ENCODE measurements at places on chromosomes 16 and 17.

DNA sequence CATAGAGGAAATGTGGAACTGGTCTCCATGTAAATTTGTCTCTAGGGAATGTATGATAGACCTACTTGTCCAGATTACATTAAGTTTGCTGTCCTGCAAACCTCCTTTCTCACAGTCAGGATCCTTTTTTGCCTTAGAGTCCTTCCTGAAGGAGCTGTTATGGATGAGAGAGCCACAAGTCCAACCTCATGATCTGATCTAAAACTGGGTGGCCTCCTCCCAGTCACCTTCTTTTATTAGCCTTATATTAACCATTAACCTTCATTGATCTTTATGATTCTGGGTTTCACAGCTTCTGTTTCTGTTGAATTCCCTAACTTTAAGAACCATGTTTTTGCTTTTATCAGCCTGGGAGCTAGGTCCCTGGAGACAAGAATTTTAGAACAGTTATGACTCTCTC is 64.1 kb downstream of the NEUROD2 start:
- DNase-seq, result no peak

- DNase-seq, result no peak
These were observed 15.6 kb downstream of the PLEKHG4 start for GRCh38 chr16:67294938-67295361.

DNA sequence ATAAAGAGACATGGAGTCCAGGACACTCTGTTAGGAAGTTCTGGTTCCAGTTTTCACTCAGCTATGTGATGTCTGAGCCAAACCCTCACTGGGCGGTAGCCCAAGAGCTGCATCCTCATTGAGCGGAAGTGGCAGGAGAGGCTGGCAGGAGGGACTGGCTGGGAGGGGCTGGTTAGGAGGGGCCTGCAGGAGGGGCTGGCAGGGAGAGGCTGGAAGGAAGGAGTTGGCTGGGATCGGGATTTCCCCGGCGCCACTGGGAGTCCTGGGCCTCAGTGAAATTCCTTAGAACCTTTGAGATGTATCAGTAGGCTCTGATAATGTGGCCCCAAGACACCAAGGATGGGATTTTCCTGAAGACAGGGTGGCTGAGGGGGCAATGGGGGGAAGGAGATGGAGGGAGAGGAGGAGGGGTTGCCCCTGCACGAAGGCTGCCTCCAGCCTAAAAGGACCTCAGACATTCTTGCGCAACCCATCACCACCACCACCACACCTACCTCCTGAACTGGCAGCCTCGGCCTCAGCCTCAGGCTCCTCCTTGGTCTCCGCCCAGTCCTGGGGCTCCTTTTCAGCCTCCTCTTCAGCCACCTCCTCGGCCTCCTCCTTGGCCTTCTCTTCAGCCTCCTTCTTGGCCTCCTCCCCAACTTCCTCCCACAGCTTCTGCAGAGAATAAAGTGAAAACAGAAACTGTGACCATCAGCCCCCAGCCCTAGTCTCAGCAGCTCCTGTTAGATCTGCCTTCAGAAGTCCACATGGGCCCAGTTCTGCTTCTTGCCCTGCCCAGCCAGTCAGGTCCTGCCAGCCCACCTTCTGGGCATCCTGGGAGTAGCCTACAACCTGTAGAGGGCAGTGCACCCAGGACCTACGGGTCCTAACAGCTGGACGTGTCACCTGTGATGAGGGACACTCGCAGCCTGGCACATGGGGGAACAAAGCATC is 31.7 kb downstream of the CNGB1 start:
- DNase-seq, result no peak

DNA sequence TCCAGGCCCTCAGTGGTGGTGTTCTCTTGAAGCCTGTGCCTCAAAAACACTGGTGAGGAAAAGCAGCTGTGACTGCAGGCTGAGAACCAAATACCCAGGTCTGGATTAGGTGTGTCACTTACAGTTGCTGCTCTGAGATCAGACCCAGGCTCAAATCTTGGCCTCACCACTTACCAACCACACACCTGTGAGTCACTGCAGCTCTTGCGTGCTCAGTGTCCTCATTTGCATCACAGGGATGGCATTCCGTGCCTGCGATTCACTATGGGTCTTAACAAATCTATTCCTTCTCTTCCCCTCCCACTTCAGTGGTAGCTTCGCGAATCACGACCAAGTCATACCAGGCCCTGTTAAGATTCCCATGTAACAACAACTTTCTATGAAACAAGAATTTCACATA is 233.4 kb upstream of the HSBP1 start:
- DNase-seq, result no peak

DNA sequence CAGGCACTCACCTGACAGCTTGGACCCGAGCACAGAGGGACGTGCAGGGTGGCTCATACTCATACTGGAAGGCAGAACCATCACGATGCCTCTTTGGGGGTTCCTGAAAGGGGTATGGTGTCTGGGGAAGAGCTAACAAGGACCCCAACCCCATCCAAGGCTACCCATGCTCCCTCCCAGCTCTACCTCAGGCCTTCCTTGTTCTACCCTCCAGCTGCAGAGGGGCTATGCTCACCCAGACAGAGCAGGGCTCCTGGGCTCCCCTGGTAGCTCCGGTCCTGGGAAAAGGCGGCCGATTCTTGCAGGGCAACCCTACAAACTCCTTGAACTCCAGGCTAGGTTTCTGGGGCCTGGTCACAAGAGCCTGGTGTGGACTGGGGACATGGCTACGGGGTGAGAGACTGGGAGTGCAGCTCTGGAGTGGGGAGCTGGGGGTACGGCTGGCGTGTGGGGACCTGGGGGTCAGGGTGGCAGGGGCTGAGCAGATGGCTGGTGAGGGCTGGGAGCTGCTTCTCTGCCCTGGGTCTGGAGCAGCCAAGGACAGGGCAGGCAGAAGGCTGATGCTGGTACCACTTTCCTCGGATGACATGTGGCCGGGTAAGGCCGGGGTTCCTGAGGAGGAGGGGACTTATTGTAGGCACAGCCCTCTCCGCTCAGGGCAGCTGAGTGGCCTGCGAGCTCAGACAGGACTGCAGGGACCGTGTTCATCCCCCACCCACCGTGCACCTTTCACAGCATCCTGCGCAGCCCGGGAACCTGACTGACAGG is 2.1 kb downstream of the ACD start:
- DNase-seq, result no peak

DNA sequence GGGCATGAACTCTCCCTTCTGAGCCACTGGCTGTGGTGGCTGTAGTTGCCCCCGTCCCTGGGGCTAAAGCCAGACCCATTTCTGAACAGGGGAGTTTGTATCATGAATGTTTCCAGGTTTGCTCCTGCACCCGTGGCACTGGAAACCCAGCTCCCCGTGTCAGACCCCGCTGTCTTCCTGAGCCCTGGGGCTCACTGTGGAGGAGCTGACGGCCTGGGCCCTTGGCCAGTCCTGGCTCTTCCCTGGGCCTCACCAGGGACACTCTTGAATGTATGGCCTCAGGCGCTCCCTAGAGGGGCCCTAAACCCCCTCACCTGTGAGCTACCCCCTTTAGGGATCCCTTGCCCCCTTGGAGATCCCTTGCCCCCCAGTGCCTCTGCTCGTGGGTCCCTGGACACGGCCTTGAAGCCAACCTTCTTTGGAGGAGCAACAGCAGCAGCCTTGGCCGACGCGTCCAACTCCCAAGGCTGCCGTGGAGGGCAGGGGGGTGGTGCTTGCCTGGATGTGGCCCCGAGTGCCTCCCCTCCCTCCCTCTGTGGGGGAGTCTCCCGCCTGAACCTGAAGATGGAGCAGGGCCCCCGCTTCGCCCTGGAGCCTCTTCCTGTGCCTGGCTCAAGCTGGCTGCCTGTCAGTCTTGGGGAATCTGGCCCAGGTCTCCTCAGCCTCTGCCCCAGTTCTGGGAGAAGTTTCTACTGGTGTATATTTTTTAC is 15.9 kb downstream of the CASKIN2 start:
- no peak for DNase-seq

DNA sequence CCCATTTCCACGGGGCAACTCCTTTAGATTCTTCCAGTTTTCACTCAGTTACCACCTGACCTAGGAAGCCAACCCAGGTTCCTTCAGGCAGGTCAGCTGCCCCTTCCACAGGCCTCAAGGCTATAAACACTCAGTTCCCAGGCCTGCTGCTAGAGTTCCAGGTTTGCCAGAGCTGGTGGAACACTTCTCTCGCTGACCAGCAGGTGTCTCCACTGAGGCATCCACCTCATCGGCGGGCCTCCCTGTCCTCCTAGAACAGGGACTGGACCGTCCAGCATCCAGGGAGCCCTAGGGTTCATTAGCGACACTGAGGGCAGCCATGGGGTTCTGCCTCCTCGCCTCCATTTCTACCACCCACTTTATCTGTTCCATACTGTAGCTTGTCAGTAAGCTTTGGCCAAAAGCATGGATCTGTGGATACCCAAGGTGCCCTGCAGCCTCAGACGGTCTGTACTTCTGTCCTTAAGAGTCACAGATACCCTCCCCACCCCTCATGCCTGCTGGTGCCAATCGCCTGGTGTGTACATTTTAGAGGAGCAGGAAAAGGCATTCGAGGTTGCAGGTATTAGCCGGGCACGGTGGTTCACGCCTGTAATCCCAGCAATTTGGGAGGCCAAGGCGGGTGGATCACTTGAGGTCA is 29.0 kb downstream of the PIMREG start:
- peak; percentile 35 for DNase-seq

- no peak for DNase-seq
These were observed 156.2 kb downstream of the PPM1E start for GRCh38 chr17:58911741-58912343.

DNA sequence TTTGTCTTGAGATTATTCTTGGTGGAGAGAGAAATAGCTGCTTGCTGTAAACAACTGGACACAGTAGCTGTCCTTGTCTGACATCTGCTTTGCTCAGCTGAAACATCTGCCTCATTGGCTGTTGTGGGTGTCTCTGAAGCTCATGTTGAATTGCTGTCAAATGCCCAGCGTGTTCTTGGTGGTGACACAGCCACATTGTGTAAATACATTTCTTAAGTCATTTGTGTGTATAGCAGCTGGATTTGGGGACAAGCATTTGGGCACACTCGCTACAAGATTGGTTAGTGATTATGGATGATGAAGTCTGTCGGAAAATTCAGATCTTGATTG is 5.3 kb downstream of the FAM234A start:
- DNase-seq, result no peak

DNA sequence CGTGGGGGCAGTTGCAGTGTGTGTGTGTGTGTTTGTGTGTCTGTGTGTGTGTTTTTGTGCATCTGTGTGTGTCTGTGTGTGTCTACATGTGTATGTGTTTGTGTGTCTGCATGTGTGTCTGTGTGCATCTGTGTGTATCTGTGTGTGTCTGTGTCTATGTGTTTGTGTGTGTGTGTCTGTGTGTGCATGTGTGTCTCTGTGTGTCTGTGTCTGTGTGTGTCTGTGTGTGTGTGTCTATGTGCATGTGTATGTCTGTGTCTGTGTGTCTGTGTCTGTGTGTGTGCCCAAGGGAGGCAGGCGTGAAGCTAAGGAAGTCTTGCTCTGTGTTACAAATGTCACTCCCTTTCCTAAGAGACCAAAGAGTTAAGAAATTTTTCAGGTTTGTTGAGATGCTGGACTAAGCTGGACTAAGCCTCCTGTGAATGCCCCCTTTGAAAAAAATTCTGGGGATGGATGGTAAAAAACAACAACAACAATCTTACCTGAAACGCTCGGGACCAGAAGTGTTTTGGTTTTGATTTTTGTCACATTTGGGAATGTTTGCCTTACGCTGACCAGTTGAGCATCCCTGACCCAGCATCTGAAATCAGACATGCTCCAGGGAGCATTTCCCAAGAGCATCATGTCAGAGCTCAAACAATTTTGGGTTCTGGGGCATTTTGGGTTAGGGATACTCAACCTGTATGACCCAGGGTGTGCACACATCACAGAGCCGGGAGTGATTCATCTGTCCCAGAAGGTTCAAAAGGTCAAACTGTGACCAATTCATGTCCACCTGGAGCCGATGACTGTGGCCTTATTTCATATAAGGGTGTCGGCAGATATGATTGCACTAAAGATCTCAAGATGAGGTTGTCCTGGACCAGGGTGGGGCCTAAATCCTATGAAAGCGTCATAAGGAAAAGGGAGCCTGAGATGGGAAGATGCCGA is 48.6 kb upstream of the ZNF469 start:
- DNase-seq, result no peak

- no peak for DNase-seq
These were observed 1.8 kb upstream of the ADAT1 start for GRCh38 chr16:75624921-75625334.

- no peak for DNase-seq
These were observed 64.7 kb downstream of the ELAC2 start for GRCh38 chr17:12953156-12953555.

- DNase-seq, result no peak
These were observed 332.8 kb upstream of the ERCC4 start for GRCh38 chr16:13587181-13587580.

GRCh38 chr17:76599694-76600460 is 14.2 kb upstream of the ST6GALNAC2 start:
- no peak for DNase-seq

- DNase-seq, result no peak
These were observed 217.8 kb upstream of the GSE1 start for GRCh38 chr16:85395207-85395912.

All from activated gamma-delta T cell treated with anti-CD3 and anti-CD28 coated beads, Interleukin-2, amount 50 U/mL, for 16 hours (primary cell).